ENCODE measurements at places on chromosomes 16 and 17.

- no peak for DNase-seq
Observed at GRCh38 chr16:70778901-70779309, 22.1 kb downstream of the VAC14 start.

DNA sequence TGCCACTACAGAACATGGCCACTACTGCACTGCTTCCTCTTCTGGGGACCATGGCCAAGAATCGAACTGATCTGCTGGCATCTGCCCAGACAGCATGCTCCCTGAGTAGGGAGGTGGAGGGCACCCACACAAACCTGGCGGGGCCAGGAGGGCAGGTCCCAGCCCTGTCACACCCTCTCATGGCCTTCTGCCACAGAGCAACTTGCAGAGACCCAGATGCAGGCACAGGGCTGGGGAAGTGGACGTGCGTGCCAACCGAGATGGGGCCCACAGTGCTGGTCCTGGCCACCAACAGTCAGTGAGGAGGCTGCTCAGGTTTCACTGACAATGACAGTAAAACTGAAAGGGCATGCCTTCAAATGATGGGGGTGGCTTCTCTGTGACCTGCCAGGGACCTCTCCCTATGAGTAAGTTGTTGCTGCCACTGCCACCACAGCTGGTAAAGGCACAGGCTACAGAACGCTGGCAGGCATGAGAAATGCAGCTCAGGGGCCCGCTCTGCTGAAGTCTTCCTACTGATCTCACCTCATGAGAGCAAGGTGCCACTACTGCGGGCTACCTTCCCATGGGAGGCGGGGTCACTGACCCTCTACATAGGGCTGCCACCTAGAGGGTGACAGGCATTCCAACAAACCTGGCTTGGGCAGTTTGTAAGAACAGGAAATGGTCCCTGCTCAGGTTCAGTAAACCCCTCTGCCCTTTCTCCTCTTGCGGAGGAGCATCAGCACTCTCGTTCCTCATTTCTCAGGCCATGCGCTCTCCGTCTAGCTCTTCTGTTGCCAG is 15.5 kb downstream of the HIC1 start:
- no peak for DNase-seq

- no peak for DNase-seq
Observed at GRCh38 chr16:50386774-50387173, 18.0 kb upstream of the BRD7 start.

DNA sequence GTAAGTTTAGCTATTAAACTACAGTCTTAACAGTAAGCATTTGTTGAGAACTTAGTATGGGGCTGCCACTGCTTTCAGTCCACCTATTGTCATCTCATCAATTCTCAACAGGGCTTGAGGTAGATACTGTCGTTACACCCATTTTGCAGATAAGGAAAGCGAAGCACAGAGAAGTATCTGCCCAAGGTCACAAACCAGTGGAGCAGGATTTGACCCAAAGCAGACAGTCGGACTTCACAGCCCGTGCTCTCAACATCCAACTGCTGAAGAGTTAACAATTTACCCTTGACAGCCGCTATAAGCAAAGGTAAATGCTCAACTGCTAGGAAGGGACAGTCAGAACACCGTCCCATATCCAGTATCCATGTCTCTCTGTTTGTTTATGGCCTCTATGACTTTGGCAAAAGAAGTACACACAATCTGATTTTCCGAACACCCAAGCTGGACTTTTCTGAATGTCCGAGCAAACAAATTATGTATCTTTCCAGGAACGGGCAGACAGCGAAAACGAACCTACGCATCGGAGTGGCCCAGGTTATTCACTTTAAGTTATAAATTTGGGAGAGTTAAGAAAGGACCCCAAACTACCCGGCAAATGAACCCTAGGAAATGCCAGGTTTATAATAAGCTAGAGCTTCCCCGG is 1.2 kb downstream of the SIAH1 start:
- DNase-seq, result no peak

GRCh38 chr16:56945847-56946527 is 14.0 kb downstream of the HERPUD1 start:
- no peak for DNase-seq

DNA sequence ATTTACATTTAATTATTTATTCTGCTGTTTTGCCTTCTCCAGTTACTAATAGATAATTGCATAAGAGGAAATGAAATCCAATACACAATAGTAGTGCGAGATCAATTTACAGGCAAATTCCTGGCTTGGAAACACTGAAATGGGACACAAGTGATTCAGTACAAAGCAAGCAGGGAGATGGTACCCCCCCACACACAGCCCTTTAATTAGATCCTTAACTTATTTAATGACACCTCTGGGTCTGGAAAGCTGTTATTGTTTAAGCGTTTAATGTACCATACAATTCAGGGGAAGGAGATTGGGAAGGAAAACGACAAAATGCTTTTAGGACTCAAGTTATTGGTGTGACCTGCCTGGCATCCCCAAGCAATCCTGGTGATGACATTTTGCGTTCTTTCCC is 318.2 kb downstream of the NPIPA8 start:
- DNase-seq, result no peak

GRCh38 chr17:75146592-75146991 is 7.7 kb downstream of the JPT1 start:
- no peak for DNase-seq

GRCh38 chr17:12958786-12959185 is 59.0 kb downstream of the ELAC2 start:
- DNase-seq, result no peak

DNA sequence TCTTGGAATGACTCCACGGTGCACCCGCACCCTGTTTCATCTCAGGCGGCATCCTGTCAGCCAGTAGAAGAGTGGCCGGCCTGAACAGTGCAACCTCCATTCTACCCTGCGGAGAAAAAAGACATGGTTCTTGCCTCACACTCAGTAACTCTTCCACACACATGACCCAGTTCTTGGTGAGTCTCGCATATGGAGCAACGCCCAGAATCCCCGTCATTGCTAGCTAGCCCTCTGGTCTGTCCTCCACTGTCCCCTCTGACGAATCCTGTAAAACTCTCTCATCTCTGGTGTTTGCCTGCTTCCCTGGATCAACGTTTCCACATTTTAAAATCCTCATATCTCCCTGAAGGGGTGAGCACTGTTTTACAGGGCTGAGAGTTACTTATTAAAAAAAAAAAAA is 4.2 kb upstream of the RDM1 start:
- DNase-seq, result no peak

GRCh38 chr17:78005452-78006171 is 47.1 kb downstream of the TNRC6C start:
- DNase-seq, result no peak

DNA sequence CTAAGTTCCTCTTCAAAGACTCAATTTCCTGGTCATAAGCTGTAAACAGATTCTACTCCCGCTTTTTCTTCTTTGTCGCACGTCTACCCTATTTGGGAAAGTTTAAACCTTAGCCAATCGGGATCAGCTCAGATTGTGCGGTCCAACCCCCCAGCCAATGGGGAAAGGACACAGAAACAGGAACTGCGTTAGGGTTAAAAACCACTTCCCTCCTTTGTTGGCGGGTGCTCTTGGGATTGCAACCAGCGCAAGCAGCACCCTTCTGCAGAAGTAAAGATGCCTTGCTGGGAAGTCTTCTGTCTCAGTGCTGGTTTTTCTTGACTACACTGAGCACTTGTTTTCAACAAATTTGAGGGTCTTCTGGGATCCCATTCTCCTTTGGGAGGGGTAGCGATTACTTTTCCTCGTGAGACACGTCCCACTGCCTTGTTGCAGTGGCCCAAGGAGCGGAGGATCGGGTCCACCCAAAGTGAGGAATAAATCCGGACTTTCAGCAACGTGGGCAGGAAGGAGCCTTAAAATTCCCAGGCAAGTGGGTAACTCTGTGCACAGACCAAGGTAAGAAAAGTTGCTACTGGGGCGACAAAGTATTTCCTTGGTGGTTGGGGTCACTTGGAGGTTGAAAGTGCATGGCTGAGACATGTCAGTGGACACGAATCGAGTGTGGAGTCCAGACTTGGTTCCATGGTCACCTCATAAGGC is 1.0 kb upstream of the YPEL3 start:
- DNase-seq, result no peak

DNA sequence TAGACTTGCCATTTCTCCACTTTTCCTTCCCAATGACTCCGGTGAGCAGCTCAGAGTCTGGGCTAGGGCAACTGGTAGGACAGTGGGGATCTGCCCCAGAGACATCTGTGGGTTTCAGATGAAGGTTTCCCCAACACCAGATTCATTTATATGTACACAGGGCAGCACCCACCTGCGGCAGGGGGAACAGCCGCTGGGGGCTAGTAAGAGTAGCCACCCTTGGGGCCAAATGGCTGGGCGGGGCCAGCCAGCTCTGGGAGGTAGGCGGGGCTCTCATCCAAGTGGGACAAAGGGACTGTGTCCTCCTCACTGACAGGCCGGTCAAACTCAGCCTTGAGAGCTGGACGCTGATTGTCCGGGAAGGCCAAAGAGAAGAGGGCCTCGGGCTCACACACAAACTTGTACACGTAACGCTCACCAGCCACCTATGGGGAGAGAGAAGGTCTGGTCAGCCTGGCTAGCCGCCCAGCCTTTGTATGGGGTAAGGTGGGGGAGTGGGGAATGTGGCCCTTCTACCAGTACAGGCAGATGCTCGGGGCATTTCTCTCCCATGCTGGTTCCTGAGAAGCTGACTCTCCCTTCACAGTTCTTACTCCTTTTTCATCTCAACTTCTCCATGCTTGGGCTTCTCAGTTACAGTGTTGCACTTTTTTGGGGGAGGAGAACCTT is 17.7 kb downstream of the ETV4 start:
- DNase-seq, result no peak

DNA sequence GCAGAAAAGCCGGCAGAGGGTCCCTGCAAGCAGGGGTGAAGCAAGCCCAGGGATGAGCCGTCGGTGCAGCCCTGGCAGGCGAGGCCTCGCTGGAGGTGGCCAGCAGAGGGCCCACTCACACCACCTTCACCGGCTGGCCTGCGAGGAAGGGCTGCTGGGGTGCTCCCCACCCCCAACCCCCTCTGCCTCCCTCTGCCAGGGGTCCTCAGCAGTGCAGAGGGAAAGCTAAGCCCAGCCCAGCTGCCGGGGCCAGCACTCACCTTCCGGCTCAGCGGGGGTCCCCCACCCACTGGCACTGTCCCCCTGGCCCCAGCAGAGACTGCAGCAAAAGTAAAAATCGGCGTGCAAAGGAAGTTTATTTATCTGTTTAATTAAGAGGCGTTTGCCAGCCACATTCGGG is 113.4 kb downstream of the ENGASE start:
- no peak for DNase-seq

DNA sequence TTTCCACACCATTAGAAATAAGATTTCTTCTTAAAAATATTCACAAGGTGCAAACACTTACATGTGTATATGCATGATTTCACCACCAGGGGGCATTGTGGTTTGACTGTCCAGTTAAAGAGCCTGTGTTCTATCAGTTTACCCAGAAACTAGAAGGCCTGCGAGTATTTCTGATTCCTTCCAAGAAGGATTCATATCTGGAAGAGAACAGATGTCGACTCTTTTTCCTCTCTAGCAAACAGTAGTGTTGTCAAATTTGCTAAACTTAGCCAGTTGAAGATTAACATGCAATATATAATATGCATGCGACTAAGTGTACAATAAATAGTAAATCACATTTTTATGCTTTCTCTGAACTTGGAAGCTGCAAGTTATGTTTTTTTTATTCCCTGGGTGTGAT is 404.1 kb downstream of the WWOX start:
- DNase-seq, result no peak

GRCh38 chr16:69486724-69487123 is 62.3 kb downstream of the CYB5B start:
- DNase-seq, result no peak

- DNase-seq, result no peak
Observed at GRCh38 chr17:62670202-62670821, 42.8 kb downstream of the MRC2 start.

- DNase-seq, result no peak
Observed at GRCh38 chr17:35900708-35901480, 20.7 kb upstream of the CCL5 start.

- DNase-seq, result no peak
Observed at GRCh38 chr17:78393575-78393974, 15.1 kb downstream of the PGS1 start.

GRCh38 chr16:17769065-17769464 is 298.3 kb upstream of the XYLT1 start:
- DNase-seq, result no peak

All from stimulated activated CD4-positive, alpha-beta T cell treated with anti-CD3 and anti-CD28 coated beads, TNF-alpha, amount 100 ng/mL, for 1 hour (primary cell).